Stimulated activated CD4-positive, alpha-beta T cell treated with anti-CD3 and anti-CD28 coated beads, Interleukin-12 subunit alpha, Interleukin-12 subunit beta, amount 100 ng/mL, for 24 hours (primary cell): ENCODE measurements at places on chromosomes 4 and X.
A peak's percentile ranks its signal among the peaks of the same experiment; 100 is the strongest.

- DNase-seq = no peak
Measured at GRCh38 chrX:119726900-119727555, 31.4 kb upstream of the SOWAHD start.

DNA sequence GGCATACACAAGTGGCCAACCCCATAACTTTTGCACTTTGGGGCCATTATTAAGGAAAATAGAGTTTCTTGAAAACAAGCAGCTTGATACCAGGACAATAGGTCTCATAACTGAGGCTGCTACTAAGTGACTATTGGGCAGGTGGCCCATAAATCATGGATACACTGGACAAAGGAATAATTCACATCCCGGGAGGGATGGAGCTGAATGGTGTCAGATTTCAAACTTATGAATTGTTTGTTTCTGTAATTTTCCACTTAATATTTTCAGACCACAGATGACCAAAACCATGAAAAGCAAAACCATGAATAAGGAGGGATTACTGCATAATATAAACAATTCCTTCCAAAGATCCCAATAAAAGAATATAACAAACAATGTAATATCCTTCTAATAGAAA is 114.4 kb downstream of the WDFY3 start:
- no peak for DNase-seq

DNA sequence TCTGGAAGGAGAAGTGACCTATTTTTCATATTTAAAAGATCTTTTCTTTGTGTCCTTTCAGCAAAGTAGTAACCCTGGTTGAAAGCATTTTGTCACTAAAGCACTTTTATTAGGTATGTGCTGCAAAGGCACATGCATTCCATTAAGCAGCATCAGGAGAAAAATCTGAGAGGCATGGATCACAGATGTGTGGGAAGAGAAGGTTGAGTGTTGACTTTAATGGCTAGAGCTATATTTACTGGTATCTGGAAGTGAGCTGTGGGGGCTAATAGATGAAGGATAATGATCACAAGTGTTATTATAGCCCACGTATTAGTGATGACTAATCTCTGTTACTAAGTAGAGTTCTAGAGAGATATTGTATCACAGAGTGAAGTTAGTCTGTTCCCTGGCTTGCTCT is 1520.7 kb downstream of the ARAP2 start:
- no peak for DNase-seq

DNA sequence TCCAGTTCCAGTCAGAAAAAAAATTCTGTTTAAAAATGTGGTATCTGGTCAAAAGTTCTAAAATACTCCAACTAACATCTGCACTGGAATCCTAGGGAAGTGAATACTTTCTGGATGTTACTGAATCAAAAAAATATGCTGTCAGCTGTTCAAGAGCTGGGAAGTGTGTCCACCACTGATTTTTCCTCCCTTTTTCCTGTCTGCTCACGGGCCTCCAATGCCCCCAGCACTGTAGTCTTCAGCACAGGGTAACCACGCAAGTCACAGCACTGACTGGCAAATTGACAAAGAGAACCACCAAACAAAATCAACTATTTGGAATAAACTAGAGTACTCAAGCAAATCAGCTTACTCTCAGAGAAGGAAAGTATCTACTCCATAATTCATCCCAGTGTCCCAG is 9.9 kb downstream of the VEGFC start:
- DNase-seq = no peak

DNA sequence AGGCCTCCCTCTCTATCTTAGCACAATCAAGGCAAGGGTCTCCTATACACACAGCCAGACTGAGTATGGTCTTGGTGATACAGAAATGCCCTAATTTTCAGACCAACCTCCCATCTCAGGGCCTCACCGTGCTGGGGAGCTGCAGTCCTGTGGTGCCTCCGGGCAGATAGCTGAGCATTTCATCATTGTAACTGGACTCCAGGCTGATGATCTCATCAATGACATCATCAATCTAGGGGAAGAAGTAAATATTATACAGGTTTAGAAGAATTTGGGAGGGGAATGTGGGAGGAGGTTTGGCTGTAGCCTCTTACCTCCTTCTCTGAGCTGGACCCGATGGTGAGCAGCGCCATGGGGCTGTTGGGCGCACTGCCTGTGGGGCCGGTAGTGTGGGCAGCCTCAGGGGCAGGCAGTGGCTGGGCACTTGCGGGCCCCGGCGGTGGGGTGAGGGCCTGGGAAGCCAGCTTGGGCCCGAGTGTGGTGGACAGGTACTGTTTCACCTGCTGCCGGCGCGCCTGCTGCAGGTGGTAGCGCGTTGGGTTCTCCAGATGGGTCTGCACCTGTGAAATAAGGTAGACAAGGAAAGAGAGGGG is 5.2 kb downstream of the TFE3 start:
- DNase-seq = no peak

DNA sequence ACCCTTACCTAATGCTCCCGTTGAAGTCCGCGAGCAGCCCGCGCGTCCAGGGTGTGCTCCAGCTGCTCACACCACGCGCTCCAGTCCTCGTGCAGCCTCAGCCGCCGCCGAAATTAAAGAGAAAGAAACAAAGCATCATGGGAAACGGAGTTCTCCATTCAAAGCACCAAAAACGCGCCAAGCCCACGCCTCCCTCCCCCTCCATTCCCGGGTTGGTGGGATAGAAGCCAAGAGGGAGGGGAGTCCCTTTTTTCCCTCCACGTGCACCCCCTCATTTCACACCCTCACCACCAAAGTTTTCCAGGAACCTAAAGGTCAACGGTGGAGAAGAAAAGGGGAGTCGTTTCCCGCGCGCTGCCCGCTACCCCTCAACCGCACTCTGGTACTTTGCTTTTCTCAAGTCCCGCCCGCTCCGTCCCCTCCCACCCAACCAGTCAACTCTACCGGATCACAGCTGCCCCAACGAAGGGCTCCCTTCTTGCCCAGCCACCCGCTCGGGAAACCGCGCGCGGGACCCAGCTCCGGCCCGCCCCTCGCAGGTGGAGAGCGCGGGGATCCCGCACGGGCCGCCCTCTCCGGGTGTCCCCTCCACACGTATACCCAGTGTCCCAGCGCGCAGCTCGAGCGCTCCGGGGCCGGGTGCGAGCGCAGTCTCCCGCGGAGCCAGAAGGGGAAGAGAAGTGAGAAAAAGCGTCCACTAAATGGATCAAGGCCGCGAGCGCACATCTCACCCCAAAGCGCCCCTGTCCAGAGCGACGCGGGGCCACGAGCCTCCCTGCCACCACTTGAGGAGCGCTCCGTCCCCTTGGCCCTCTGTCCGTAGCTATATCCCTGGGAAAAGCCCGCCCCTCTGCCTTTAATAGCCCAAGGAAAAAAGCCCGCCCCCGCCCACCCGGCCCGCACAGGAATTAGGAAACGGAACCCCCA is 65.1 kb upstream of the CCDC160 start:
- DNase-seq = no peak

DNA sequence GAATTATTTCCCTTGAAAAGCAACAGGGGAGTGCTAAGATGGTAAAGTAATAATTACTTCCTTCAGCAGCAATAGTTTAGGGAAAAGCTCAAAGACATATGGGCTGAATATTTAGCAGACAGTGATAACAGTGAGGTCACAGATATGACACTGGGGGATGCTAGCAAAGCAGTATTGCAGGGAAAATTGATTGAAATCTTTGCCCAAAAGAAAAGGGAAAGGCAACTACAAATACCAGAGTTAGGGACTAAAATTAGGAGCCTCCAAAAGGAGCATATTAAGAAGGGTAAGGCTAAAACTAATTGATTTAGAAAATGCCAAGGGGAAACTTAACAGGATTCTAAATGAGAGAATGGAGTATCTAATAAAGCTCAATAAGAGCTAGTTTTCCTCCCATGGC is 1191.3 kb upstream of the TENM3 start:
- no peak for DNase-seq

GRCh38 chrX:114046695-114047279 is 537.1 kb upstream of the HTR2C start:
- no peak for DNase-seq

DNA sequence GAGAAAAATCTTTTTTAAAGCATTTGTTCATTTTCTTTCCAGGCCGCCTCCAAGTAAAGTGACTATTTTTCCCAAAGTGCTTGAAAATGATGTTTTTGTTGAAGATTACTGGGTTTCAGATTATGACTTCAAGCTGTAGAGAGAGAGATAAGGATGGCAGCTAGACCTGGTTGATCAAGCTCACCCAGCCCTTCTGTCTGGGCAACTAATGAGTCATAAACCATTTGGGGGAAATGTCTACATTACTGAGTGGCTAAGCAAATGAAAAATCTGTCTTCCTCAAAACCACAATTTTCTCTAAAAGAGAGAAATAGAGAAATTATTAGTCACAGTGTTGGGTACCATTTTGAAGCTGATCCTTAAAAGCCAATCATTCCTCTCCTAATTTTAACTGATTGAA is 355.4 kb upstream of the CPEB2 start:
- DNase-seq = no peak

GRCh38 chrX:40514376-40514775 is 66.4 kb upstream of the ATP6AP2 start:
- no peak for DNase-seq

DNA sequence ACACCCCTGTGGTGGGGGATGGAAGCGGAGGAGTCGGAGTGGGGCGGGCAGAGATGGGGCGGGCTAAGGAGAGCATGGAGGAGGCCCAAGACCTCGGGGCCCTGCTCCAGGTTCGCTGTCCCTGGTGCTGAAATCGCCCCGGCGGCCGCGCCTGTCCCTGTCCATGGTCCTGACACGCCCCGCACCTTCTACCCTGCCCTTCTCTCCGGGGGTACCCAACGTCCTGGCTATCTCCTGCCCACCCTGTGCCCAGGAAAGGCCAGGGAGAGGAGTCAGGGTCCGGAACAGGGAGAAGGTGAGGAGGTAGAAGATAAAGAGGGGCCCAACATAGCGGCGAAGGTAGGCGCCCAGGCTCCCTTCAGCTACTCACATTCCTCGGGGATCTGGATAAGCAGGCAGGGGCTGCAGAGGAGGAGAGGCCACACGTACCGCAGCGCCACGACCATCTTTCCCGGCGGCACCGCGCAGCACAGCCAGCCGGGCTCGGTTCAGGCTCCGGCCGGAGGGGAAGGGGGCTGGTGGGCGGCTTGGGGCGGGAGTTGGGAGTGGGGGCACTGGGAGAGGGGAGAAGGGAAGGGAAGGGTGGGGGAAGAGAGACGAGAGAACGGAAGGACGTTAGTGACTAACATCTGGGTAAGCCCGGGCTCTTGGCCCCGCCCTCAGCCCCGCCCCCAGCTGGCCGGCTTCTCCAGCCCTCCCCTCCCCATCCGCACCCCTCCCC is 10.4 kb downstream of the L1CAM start:
- peak; percentile 36 for DNase-seq

DNA sequence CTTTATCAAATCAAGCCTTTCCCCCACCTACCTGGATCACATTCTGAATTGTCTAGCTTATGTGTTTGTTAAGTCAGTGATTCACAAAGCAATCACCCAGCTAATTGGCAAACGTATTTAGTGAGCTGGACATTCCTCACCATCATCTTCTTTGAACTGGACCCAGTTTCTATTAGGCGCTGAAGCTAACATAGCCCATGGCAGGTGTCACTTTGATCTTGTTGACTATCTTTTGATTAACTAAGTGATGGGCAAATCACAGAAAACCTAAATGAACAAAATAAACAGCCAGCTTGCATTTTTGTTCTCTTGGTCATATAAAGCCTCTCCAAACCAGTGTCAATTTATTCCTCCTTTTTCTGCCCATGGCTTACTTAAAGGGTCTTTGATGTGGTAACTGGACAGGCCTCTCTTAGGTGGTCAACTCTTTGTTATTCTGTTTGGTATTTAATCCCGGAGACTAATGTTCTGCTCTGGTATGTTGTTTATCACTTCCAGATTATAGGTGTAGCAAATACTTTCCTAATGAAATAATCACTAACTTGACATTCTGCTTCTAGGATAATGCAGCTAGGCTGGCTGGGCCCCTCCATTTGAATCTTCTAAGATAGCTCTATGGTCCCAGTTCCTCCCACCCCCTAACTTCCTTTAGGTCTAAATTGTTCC is 105.3 kb upstream of the SMIM10 start:
- no peak for DNase-seq
